ENCODE measurements at places on chromosomes 6 and 20.
A peak's percentile ranks its signal among the peaks of the same experiment; 100 is the strongest.

GRCh38 chr6:130903602-130904001 is 76.4 kb downstream of the SMLR1 start:
- no peak for DNase-seq

- DNase-seq = peak; percentile 63
Observed at GRCh38 chr6:13614126-13614925, 809 bp upstream of the NOL7 start.

DNA sequence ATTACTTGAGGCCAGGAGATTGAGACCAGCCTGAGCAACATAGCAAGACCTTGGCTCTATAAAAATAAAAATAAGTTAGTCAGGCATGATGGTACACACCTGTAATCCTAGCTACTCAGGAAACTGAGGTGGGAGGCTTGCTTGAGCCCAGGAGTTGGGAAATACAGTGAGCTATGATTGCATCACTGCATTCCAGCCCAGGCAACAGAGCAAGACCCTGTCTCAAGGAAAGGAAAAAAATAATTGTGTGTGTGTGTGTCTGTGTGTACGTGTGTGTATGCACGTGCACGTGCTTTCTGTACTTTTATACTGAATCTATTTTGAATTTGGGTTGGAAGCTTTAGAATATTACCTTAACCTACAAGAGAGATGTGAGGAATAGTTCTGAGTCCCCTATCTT is 58.9 kb downstream of the KIZ start:
- no peak for DNase-seq

DNA sequence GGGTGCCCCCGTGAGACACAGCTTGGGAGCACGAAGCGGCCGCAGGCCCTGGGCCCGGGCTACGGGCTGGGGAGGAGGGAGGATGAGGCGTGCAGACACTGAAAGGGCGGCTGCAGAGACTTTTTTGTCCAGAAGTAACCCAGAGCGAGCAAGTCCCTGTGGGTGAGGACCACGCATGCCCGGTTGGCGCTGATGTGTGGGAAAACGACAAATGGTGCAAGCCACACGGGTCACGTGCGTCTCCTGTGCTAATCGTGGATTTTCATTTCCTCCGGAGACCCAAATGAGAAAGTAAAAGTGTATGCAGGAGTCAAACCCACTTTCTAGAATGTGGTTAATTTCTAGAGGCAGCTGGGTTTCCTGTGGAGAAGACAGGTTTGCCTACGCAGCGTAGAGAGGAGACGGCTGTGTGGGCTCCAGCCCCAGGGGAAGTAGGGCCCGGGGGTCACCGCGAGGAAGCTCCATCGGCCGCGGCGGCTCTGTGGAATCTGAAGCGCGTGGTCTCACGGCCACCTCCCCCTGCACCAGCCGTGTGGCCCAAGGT is 19.0 kb downstream of the DLL1 start:
- DNase-seq = no peak

DNA sequence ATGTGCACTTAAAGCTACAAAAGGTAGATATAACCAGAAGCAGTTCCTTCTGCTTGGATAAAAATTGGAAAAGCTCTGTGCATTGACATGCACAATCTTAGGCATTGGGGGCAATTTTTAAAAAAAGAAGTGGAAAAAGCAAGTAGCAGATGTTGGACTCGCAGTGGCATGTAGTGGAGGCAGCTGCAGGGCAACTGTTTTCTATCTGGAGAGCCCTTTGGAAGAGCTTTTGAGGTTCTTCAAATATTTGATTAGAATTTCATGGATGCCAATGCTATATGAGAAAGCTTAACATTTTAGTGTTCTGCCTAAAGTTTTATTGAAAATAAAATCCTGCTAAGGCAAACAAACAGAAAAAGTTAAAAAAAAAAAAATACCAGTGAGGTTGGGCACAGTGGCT is 388.3 kb upstream of the RNF217 start:
- DNase-seq = no peak

DNA sequence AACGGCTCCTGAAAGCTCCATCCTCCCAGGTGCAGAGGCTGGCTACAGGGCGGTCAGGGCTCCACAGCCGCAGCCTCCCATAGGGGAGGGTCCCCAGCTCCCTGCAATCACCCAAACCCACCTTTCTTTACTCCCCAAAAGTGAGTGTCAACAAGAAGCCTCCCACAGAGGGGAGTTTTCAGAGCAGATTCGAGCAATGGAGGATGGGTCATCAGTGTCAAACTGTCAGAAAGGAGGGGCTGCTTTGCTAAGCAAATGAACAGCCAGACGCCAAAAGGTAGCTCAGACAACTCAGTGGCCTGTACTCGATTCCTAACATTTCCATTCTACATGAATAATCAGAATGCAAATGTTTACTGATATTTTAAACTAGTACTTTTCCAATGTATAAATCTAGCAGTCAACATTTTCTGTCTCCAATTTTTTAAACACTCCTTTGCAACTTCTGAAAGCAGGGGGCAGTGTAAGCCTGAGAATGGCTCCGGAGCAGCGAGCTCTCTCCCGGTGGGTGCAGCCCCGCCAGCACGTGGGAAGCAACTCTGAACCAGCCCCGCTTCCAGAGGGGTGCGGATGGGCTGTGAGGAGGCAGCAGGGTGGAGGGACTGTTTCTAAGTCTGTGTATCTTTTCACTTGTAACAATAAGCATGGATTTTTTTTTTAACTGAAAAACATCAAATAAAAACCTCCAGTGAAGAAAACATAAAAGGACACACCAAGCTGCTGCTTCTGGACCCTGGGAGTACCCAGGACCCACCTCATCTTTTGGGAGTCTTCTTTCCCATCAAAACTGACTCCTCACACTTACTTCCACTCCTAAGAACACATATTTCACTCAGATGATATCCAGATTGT is 54.9 kb downstream of the TAF4 start:
- DNase-seq = peak; percentile 85

- DNase-seq = no peak
Observed at GRCh38 chr6:32424589-32425300, 14.9 kb upstream of the HLA-DRA start.

GRCh38 chr6:81067057-81067456 is 685.4 kb downstream of the TENT5A start:
- no peak for DNase-seq

DNA sequence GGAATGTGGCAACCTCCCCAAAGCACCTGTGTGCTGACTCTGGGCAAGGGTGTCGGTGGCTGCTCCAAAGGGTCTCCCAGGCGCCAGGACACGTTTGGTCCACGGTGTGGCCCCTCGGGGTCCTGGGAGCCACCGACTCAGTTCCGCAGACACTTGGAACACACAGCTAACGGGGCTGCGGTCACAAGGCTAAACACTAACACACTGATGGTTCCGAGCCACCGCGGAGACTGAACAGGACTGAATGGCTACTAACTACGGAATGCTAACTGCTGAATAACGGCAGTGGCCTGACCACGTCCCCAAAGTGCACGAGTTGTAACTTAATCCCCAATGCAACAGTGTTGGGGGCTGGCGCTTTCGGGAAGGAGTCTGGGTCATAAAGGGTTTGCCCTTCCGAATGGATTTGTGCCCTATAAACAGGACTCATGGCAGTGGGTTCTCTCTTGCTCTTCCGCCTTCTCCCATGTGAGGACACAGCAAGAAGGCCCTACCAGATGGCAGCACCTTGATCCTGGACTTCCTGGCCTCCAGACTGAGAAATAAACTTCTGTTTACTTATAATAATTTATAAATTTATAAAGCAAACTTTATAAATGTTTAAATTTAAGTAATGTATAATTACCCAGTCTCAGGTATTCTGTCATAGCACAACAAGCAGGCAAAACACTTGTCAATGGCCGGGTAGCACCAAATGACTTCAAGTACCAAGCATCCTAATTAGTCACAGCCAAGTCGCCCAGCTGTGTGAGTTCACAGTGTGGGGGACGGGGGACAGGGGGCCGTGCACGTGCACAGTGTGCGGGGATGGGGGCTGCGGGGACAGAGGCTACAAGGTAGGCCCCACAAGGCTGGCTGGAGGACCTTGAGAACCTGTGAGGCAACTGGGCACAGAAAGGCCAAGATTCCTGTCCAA is 2.3 kb upstream of the EEF1A2 start:
- DNase-seq = no peak

- no peak for DNase-seq
Observed at GRCh38 chr6:130955755-130956154, 107.3 kb downstream of the EPB41L2 start.

- DNase-seq = no peak
Observed at GRCh38 chr20:38789503-38790199, 15.8 kb upstream of the PPP1R16B start.

DNA sequence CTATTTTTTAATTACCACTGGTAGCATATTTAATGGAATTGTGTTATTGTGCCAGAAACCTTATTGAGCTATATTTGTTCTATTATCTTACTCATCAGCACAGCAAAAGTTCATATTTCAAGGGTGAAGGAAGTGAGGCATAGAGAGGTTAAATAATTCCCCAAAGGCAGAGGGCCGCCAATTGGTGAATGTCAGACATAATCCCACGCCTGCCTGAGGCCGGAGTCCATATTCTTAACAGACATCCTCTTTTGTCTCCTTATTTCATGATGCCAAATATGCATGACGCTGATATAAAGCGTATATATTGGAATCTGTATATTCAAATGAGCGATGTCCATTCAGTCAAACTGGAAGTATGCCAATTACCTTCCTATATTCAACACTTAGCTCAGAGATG is 505.0 kb upstream of the SLC35B3 start:
- DNase-seq = no peak

DNA sequence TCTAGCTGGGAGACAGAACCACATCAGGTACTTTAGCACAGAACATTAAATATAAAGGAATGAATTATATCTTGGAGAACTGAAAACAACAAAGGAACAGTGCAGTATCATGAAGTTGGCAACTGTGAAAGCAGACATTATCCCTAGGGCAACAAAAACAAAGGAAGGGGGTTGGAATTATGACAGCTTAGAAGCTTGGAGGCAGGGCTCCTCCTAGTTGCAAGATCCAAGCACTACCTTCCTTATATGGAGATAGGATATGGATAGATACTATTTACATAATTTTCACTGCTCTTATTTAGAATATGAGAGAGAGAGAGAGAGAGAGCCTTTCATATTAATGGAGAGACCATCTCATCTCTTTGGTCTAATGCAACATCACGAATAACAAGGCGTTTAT is 27.0 kb downstream of the TMEM14A start:
- DNase-seq = no peak

DNA sequence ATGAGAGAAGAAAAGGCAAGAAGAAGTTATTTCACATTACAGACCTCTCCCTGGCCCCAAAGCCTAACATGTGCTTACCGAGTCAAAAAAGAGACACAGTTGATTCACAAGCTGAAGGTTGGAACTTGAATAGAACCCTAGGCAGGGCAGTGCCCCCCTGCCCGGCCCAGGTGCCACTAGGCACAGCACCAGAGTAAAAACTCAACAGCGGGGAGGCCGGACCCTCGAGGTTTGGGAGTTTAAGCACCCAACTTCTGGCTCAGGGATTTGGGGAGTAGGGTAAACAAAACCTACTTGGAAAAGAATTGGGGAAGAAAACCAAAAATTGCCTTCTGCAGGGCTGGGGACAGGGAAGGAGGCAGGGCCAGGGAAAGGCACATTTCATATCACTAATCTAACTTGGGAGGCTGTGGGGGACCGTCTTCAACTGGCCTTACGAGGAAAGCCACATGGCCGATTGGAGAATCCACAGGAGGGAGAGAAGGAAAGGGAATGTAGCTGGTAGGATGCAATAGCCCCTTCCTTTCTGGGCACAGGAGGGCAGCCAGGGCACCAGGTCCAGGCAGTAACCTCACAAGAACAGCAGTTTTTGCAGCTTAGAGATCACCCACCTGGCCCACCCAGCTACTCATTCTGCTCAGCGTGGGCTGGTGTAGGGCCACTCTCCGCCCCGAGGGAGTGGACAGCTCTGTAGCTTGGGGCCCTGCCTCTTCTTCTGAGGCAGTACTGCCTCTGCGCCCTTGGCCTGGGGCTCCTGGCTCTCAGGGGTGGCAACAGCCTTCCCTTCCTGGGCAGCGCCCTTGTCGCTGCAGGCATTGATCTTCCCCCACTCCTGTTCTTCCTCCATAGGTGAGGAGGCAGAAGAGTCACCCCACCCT is 1.8 kb upstream of the HEBP2 start:
- no peak for DNase-seq

- no peak for DNase-seq
Observed at GRCh38 chr20:46341074-46342009, 33.0 kb upstream of the CDH22 start.

DNA sequence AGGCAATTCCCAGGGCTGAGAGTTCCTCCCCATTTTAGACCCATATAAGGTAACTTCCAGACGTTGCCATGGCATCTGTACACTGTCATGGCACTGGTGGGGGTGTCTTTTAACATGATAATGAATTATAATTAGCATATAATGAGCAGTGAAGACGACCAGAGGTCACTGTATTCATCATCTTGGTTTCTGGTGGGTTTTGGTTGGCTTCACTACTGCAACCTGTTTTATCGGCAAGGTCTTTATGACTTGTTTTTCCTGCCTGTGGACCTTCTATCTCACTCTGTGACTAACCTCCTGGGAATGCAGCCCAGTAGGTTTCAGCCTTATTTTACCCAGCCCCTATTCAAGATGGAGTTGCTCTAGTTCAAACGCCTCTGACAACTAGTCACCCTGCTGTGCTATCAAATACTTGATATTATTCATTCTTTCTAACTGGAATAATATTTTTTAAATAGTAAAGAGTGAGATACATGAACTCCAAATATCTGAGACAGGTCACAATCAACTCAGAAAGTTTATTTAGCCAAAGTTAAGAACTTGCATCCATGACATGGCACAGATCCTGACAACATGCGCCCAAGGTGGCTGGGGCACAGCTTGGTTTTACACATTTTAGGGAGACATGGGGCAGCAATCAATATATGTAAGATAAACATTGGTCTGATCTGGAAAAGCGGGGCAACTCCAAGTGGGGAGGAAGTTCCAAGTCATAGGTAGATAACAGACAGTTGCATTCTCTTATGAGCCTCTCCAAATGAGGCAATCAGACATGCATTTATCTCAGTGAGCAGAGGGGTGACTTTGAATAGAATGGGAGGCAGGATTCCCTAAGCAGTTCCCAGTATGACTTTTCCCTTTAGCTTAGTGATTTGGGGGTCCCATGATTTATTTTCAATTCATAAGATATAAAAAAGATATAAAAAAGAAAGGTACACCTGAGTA is 1.2 kb upstream of the UFL1 start:
- DNase-seq = peak; percentile 8

- no peak for DNase-seq
Observed at GRCh38 chr6:163412801-163413344, 1.6 kb upstream of the QKI start.
